ENCODE measurements at places on chromosomes 5 and 9.

DNA sequence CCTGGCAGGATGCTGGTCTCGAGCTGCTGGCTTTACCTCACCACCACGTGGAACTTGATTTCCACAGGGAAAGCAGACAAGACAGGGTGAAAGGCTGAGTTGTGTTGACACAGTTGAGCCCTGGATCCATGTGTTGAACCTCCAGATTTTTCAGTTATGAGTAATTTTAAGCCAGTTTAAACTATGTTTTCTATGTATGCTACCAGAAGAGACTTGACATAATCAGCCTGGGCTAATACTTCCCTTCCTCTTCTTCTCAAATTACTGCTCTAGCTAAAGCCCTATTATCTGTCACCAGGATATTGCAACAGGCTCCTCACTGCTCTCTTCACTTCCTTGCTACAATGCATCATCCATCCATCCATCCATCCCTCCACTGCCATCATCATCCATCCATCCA lies 12.0 kb upstream of the PHYKPL start:
- DNase-seq, result no peak

GRCh38 chr5:176133289-176133870 lies 104.8 kb upstream of the SIMC1 start:
- DNase-seq, result no peak

DNA sequence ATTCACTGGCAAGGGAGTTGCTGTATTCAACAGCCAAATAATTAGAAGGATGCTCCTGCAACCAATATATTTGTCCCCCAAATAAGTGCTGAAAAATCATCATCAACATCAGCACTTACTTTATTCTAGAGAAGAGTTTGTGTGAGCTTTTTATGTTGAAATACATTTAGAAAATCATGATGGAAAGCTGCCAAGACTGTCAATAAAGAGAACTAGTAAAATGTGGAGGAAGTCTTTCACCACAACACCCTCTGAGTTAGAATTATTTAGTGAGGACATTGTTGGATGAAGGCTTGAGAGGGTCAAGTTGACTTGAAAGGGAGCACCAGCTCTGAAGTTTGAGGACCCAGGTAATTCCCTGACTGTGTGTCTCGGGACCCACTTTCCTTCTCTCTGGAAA lies 100.2 kb upstream of the TBCA start:
- DNase-seq, result no peak

DNA sequence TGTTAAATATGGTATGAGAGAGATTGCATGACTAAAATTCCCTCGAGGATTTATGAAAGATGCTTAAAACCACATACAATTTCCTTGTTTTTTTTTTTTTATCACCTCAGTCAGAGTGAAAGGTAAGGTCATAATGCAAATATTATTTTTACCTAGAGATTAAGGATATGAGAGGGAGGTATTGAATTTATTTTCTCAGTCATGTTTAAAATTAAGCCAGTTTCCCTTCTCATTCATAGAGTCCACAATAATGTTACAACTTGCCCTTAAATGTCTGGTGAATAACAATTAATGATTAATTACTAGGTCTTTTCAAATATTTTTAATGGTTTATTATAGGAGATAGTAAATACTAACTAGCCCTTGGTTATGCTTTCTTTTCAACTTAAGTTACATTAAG lies 144.9 kb upstream of the HAPLN1 start:
- no peak for DNase-seq

Measured in NCI-H2171 treated with DMSO at 0.1 percent for 48 hours (cell line).